ENCODE measurements at places on chromosomes 1 and 21.

DNA sequence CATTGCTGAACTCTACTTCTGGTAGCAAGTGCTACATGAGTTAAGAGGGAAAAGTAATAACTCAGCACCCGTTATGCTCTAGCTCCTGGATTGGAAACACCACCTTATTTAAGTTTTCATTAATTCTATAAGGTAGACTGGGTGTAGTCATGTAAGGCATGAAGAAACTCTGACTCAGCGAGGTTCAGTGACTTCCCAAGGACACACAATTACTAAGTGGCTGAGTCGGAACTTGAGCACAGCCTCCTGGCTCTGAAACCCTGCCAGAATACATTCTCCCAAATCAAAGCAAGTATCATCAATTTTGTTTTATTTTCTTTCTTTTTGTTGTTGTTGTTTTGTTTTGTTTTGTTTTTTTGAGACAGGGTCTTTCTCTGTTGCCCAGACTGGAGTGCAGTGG lies 29.1 kb upstream of the SCCPDH start:
- DNase-seq, result peak; percentile 54

- peak; percentile 57 for DNase-seq
Observed at GRCh38 chr1:15923241-15923640, 52.7 kb downstream of the ZBTB17 start.

DNA sequence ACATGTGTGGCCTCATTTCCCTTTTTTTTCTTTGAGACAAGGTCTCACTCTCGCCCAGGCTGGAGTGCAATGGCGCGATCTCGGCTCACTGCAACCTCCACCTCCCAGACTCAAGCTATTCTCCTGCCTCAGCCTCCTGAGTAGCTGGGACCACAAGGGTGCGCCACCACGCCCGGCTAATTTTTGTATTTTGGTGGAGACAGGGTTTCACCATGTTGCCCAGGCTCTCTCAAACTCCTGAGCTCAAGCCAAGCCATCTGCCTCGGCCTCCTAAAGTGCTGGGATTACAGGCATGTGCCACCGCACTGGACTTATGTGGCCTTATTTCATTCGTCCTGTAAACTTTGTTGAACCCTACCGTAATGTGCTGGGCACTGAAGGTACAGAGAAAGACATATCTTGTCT lies 569 bp upstream of the WARS2 start:
- peak; percentile 27 for DNase-seq

GRCh38 chr1:42469727-42470126 lies 6.6 kb downstream of the CCDC30 start:
- no peak for DNase-seq

DNA sequence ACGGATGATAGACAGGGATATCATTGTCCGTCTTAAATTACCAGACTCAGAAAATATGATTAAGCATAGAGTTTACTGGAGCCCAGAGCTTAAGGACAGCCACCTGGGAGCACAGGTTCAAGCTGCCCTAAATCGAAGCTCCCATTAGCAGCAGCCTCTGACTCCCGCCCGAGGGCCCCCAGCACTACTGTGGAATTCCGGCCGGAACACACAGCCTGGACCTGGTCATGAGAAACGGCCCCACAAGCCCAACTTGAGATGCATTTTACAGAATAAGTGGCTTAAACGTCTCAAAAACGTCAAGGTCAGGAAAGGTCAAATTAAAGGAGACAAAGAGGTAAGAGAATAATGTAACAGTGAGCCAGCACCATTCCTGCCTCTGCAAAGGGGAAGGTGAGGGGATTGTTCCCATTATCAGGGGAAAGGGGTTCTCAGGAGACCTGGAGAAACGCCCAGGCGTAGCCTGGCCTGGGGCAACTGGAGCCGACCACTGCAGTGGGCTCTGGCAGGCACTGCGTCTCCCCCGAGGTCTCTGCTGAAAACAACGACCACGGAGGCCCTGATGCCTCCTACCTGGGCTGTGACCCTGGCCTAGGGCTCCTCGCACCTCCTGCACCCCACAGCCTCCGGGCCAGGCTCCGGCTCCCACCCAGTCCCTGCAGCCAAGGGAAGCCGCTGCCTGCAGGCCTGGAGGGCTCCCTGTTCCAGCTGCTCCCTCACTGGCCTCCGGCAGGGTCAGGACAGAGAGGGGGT lies 11.5 kb upstream of the COL6A1 start:
- DNase-seq, result no peak

DNA sequence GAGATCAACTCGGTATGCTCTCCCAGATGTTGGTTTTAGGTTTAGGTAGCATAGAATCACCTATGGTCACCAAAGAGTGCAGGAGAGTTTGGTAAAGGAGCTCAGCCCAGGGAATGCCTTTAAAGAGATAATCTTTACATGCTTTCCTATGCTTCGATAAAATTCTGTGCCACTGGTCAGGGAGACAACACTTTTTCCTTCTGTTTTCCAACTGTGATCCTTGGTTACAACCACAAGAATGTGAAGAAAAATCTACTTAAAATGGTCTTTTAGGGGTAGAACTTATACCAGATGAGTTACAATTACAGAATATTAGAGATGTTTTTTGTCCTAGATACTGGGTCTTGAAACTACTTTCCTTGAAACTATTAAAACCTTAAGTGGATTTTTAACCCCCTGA lies 895.6 kb downstream of the TTLL7 start:
- no peak for DNase-seq

GRCh38 chr1:179091691-179092165 lies 9.9 kb downstream of the TOR3A start:
- DNase-seq, result no peak

DNA sequence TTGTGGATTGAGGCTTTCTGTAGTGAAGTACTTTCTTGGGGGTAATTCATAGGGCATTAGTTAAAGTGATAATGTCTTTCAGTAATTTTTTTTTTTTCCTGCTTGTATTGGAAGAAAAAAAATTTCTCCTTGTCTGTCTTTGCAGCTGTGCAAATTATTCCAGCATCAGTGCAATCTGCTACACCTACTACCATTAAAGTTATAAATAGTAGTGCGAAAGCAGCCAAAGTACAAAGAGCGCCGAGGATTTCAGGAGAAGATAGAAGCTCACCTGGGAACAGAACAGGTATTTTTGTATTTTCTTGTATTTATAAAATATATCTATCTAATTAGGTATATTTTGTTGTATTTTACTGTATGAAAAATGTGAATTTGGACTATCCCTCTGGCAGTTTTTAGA lies 29.3 kb downstream of the GABPA start:
- no peak for DNase-seq

DNA sequence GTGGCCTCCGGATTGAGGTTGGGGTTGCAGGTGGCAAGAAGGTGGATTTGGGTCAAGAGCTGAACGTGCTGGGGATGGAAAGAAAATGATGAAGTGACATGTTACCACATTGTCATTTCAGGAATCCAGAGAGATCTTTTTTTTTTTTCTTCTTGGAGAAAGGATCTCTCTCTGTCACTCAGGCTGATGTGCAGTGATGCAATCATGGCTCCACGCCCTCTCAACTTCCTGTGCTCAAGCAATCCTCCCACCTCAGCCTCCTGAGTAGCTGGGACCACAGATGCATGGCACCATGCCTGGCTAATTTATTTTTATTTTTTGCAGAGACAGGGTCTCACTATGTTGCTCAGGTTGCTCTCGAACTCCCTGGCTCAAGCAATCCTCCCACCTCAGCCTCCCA lies 80.6 kb downstream of the GON4L start:
- DNase-seq, result peak; percentile 37

All from kidney tubule cell (primary cell).